ENCODE measurements at places on chromosomes 1 and 21. TPM values are rescaled to one million over a fixed set of nuclear protein-coding genes. Genes with fewer than 3 reads are reported as not detected.

DNA sequence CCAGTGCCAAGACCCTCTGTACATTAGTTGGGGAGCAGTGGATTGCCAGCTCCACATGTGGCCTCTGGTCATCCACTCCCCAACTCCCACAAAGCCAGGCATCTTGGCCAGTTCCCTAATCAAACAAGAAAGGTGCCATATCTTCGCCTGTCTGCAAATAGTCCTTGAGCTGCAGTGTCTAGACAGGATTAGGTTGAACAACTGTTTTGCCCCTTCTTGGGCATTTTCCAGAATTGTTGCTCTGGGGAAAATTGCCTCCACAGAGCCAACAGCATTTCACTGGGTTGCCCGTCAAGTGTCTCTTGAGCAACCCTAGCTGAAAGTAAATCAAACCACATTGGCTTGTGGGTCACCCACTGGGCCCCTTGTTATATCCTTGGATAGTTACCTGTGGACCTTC is 109.3 kb downstream of the GDAP2 start:
- no peaks in the 10 kb centered on the region for H3K36me3 ChIP-seq
- H3K4me1 ChIP-seq = no peaks in the 10 kb centered on the region
- H3K4me3 ChIP-seq = no peak overlapping the region
- no peak overlapping the region for H3K27ac ChIP-seq
- no peaks in the 10 kb centered on the region for H3K27me3 ChIP-seq

- no peak overlapping the region for H3K27ac ChIP-seq
- no peaks in the 10 kb centered on the region for H3K27me3 ChIP-seq
- no peak overlapping the region for H3K4me3 ChIP-seq
- peaks cover 43% of the 10 kb centered on the region for H3K4me1 ChIP-seq
Observed at GRCh38 chr1:230128569-230129285, 61.7 kb downstream of the GALNT2 start.

DNA sequence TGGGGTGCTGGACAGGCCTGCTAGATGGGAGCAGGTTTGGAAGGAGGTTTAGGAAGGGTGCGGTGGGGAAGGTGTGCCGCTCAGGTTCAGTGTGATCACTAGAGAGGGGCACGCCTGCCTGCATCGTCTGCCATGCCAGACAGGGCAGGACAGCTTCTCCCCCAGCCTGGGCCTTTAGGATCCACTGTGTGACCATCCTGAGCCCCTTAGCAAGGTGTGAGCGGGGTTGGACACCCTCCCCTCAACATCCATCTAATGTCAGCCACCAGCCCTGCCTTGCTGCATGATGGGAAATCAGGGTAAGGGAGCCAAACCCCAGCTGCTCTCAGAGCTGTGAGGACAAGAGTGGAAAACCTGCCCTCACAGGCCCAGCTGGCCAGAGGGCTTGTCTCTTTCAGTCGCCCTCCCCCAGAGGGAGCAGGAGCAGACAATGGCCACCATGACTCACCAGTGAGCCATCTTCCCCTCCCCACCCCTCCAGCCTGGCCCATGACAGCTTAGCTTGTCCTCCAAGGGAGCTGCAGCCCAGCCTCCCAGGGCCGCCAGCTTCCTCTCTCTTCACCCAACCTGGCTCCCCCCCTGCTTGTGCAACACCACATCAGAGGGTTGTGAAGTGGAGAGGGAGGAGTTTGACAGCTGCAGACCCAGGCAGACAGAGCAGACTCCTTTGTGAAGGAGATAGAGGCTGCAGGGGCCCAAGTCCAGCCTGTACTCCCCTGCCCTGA is 37.0 kb downstream of the NUAK2 start:
- H3K36me3 ChIP-seq = no peaks in the 10 kb centered on the region
- no peaks in the 10 kb centered on the region for H3K27me3 ChIP-seq
- DNase-seq = peak; percentile 74
- H3K4me3 ChIP-seq = peak overlapping the region; percentile 93
- H3K4me1 ChIP-seq = peaks cover 67% of the 10 kb centered on the region

DNA sequence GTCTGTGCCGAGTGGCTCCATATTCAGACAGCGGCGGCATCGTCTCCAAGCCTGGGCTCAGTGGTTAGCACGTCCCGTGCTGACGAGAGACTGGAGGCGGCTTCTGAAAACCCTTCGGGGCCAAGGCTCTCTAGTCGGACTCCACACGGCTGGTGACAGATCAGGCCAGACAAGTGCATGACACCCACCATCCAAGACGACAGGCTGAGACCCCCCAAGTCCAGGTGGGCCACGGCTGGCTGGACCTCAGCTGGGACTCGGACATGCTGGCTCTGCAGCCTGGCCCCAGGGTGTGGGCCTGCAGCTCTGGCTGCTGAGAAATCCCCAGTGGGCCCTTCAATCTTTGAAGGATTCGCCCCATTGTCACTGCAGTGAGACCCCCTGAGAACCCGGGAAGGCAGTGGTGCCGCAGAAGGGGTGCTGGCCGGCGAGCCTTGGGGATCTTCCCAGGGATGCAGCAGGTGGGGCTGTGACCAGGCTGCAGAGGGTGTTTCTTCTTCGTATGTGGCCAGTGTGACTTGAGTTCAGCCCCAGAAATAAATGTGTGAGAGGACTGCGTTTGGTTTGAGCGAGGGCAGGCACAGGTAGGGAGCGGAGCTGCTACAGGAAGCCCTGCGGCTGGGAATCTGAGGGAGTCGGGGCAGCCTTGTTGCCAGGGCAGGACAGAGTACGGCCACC is 15.9 kb upstream of the SLC19A1 start:
- H3K27me3 ChIP-seq = peaks cover 20% of the 10 kb centered on the region
- no peak overlapping the region for H3K27ac ChIP-seq
- no peak overlapping the region for H3K4me3 ChIP-seq
- DNase-seq = no peak
- peaks cover 9% of the 10 kb centered on the region for H3K4me1 ChIP-seq

- peaks cover 12% of the 10 kb centered on the region for H3K4me1 ChIP-seq
- no peak for DNase-seq
- no peaks in the 10 kb centered on the region for H3K27me3 ChIP-seq
- H3K27ac ChIP-seq = peak overlapping the region; percentile 41
- no peak overlapping the region for H3K4me3 ChIP-seq
Observed at GRCh38 chr1:174982971-174983689, 16.6 kb upstream of the CACYBP start.

DNA sequence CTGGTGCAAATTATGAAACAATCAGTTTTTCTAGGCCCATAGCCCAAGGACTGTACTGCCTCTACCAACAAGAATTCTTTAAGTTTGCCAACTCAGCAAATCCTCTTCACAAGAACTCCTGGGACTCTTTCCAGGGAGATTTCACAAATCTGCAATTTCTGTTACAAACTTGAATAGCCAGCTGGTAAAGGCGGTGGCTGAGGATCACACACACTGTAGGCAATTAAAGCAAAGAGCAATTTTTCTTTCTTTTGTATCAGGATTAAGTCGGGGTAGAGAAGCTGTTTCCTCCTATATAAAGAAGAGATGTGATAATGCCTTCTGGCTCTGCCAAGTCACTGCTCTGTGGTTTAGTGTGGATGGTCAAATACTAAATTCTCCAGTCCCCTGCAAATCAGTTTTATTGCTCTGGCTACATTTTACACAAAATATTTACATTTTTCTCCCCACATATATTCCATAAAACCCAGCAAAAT is 1.7 kb downstream of the ALDH9A1 start:
- no peak for DNase-seq
- H3K4me1 ChIP-seq = peaks cover 30% of the 10 kb centered on the region
- H3K36me3 ChIP-seq = peaks cover 2% of the 10 kb centered on the region
- H3K27ac ChIP-seq = peak overlapping the region; percentile 97
- peak overlapping the region; percentile 98 for H3K4me3 ChIP-seq

GRCh38 chr21:42493109-42494060 is 2.6 kb downstream of the RSPH1 start:
- H3K4me1 ChIP-seq = peaks cover 9% of the 10 kb centered on the region
- peaks cover 10% of the 10 kb centered on the region for H3K27me3 ChIP-seq
- H3K36me3 ChIP-seq = no peaks in the 10 kb centered on the region
- DNase-seq = no peak

GRCh38 chr1:96362623-96363022 is 359.0 kb upstream of the PTBP2 start:
- DNase-seq = no peak
- no peaks in the 10 kb centered on the region for H3K36me3 ChIP-seq
- H3K4me3 ChIP-seq = no peak overlapping the region
- no peaks in the 10 kb centered on the region for H3K4me1 ChIP-seq

GRCh38 chr1:246157516-246157915 is 349.6 kb downstream of the SMYD3 start:
- H3K4me1 ChIP-seq = peaks cover 2% of the 10 kb centered on the region
- H3K27ac ChIP-seq = no peak overlapping the region
- H3K36me3 ChIP-seq = peaks cover 5% of the 10 kb centered on the region
- no peak for DNase-seq
- H3K4me3 ChIP-seq = no peak overlapping the region

- H3K27ac ChIP-seq = no peak overlapping the region
- no peaks in the 10 kb centered on the region for H3K27me3 ChIP-seq
- H3K4me1 ChIP-seq = no peaks in the 10 kb centered on the region
Observed at GRCh38 chr1:42476605-42477004, 13.5 kb downstream of the CCDC30 start.

DNA sequence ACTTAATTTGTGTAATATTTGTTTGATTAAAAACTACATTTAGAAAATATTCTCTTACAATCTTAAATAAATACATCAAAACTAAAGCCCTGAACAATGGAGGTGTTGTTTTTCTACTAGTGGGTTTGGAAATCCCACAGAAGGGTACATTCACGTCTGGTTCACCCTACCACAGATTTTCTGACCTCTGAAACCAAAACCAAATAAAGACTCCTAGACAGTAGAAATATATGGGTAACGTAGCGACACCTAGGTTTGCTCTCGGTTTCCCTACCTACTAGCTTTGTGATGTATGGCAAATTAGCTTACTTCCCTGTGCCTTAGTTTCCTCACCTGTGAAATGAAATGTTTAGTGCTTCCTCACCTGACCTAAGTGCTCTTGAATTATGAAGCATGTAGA is 312.6 kb downstream of the DPYD start:
- H3K4me3 ChIP-seq = no peak overlapping the region
- no peaks in the 10 kb centered on the region for H3K27me3 ChIP-seq
- no peak overlapping the region for H3K27ac ChIP-seq
- H3K36me3 ChIP-seq = peaks cover 3% of the 10 kb centered on the region
- H3K4me1 ChIP-seq = peaks cover 5% of the 10 kb centered on the region
- DNase-seq = no peak

DNA sequence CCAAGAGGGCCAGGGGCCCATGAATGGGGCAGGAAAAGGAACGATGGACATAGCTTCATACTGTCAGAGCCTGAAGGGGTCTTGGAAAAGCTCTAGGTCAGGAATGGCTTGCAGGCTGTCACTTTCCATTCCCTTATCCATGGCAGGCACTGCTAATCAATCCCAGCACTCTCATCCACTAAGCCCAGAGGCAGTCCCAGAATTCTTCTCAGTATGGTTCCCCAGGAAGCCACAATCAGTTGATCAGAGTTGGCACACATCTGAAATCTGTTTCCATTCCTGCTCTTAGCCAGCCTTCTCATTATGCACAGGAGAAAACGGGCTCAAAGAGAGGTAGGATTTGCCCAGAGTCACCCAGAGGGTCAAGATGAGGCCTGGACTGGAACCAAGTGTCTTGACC is 65.7 kb downstream of the LACTBL1 start:
- peaks cover 28% of the 10 kb centered on the region for H3K27me3 ChIP-seq
- peaks cover 5% of the 10 kb centered on the region for H3K4me1 ChIP-seq
- H3K36me3 ChIP-seq = no peaks in the 10 kb centered on the region
- no peak for DNase-seq
- no peak overlapping the region for H3K27ac ChIP-seq

GRCh38 chr21:38733972-38734546 is 71.7 kb upstream of the ETS2 start:
- H3K4me3 ChIP-seq = peak overlapping the region; percentile 88
- peak overlapping the region; percentile 11 for H3K27ac ChIP-seq
- peak; percentile 65 for DNase-seq

DNA sequence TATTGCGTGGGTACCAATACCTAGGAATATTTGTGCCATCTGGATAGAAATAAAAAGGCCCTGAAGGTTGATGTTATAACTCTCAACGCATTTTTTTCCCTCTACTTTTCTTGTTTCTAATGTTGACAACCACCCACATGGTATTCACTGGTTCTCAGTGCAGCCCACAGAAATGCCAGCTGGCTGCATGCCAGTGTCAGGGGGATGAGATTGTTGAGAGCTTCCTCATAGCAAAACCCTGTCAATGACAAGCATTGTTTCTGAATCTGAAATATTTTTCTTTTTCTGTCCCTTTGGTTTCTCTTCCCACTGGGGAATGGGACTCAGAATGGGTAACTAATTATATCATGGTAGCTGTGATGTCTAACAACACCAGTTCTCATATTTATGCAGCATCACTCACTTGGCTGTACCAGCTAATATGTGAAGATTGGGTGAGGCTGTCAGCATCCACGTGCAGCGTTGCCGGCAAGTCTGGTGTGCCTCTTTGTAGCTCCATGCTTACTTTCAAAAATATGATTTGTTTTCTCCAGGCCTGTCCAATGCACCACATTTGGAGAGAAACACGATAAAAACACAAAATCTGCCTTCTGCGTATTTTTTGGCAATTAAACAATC is 284.6 kb downstream of the PTBP2 start:
- no peak for DNase-seq
- H3K4me3 ChIP-seq = no peak overlapping the region
- H3K27ac ChIP-seq = no peak overlapping the region
- no peaks in the 10 kb centered on the region for H3K4me1 ChIP-seq
- H3K27me3 ChIP-seq = peaks cover 10% of the 10 kb centered on the region
- no peaks in the 10 kb centered on the region for H3K36me3 ChIP-seq

GRCh38 chr21:36613059-36613458 is 85.9 kb upstream of the SIM2 start:
- no peaks in the 10 kb centered on the region for H3K36me3 ChIP-seq
- no peak overlapping the region for H3K4me3 ChIP-seq
- H3K27ac ChIP-seq = no peak overlapping the region

GRCh38 chr21:43268086-43268803 is 99.4 kb downstream of the CRYAA start:
- no peaks in the 10 kb centered on the region for H3K36me3 ChIP-seq
- H3K27ac ChIP-seq = no peak overlapping the region
- no peak overlapping the region for H3K4me3 ChIP-seq
- no peak for DNase-seq

DNA sequence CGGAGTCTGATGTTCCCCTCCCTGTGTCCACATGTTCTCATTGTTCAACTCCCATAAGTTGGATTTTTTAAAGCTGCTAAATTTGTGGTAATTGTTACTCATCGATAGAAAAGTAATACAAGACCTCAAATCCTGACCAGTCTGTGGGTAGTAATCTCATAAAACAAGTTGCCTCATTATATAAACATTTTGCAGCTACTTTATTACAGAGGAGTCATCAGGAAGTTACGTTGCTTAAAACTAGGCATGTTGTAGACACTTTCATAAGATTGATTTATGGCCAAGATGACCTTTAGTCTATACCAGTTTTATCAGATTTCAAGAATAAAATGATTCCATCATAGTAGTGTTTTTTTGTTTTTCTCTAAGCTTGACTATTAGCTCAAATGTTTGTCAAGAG is 208.8 kb downstream of the GIPC2 start:
- no peak overlapping the region for H3K27ac ChIP-seq
- H3K4me1 ChIP-seq = no peaks in the 10 kb centered on the region
- DNase-seq = no peak
- H3K27me3 ChIP-seq = no peaks in the 10 kb centered on the region
- H3K36me3 ChIP-seq = no peaks in the 10 kb centered on the region

The LCE1F gene
- total RNA-seq = not detected

The PADI4 gene
- 1.5 TPM for total RNA-seq

The WLS gene
- 0.85 TPM for total RNA-seq

The PANK4 gene
- total RNA-seq = 47.9 TPM

The TBX15 gene
- not detected for total RNA-seq

The NBPF6 gene
- total RNA-seq = not detected

The CHODL gene
- total RNA-seq = 0.60 TPM

The LRIG2 gene
- total RNA-seq = 23.1 TPM

Data from T-helper 17 cell (primary cell).